ENCODE measurements at places on chromosomes 7 and 10. TPM values are rescaled to one million over a fixed set of nuclear protein-coding genes. Genes with fewer than 3 reads are reported as not detected.

DNA sequence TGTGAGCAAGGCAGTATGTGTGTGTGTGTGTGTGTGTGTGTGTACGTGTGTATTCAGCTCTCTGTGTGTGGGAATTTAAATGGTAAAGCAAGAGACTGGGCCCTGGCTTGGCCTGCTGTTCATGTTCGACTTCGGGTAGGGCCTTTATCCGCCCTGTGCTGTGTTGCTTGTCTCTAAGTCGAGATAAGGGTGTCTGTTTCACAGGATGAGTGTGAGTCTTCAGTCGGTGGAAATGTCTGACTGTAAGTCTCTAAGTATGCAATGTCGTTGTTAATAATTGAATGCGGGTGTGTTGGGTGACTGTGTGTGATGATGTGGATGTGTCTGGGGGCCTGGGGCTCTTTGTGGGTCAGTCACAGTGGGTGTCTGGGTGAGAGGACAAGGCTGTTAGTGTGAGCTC lies 34.8 kb downstream of the HIF1AN start:
- DNase-seq, result no peak

DNA sequence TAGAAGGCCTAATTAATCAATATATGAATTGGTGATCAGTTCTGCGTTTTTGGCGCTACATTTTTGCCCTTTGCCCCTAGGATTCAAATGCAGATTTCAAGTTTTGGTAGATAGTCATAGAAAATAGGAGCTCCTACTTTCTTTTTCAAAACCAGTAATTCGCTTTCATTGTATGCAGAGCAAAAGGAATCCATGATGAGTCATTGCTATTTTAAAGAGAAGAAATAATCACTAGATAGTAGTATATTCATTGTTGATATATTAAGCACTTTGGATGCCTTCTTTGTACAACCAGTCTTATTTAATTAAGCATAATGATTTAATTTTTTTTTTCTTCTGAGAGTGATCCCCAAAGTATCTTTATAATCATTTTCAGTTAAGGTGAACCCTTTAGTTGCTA lies 50.3 kb downstream of the CSTF2T start:
- no peak for DNase-seq

GRCh38 chr10:3094609-3095036 lies 27.3 kb downstream of the PFKP start:
- DNase-seq, result no peak

GRCh38 chr7:130303551-130303950 lies 10.6 kb downstream of the CPA4 start:
- DNase-seq, result no peak

Gene IFIT2
- 5.8 TPM for total RNA-seq

Gene BHLHA15
- total RNA-seq, result not detected

Gene ITPRID1
- not detected for total RNA-seq

Gene ZPBP
- not detected for total RNA-seq

Gene IGFBP1
- total RNA-seq, result not detected
